ENCODE measurements at places on chromosomes 7 and 10.

GRCh38 chr10:77391605-77392235 lies 245.9 kb downstream of the KCNMA1 start:
- DNase-seq = peak; percentile 77

- DNase-seq = no peak
Observed at GRCh38 chr7:40749877-40750276, 615.1 kb downstream of the SUGCT start.

- no peak for DNase-seq
Observed at GRCh38 chr10:35480142-35480541, 125.0 kb upstream of the GJD4 start.

DNA sequence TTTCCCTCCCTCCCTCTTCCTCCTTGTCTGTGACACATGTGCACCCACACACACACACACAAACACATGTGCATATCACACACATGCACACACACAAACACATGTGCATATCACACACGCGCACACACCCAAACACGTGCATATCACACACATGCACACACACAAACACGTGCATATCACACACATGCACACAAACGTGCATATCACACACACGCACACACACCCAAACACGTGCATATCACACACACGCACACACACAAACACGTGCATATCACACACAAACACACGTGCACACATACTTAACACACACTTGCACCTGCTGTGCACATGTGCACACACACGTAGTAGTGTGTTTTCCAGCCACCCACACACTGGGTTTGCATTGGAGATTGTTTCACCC lies 29.4 kb upstream of the KNDC1 start:
- DNase-seq = no peak

- no peak for DNase-seq
Observed at GRCh38 chr7:31084226-31084625, 32.1 kb downstream of the ADCYAP1R1 start.

DNA sequence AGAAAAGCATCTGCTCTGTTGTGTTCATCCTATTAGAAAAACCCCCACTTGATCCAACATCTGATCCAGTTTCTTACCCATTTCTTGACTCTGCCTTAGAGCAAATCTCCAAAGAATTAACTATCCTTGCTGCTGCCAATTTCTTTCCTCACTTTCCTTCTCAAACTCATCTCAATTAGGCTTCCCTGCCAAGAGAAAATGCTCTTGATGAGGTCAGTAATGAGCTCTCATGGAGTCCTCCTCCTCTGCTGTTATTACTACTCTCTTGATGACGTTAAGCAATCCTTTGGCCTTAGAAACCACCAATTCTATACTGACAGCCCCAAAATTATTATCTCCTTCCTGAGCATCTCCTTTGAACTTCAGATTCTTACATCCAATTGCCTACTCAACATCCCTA lies 162.0 kb upstream of the FAM13C start:
- no peak for DNase-seq

DNA sequence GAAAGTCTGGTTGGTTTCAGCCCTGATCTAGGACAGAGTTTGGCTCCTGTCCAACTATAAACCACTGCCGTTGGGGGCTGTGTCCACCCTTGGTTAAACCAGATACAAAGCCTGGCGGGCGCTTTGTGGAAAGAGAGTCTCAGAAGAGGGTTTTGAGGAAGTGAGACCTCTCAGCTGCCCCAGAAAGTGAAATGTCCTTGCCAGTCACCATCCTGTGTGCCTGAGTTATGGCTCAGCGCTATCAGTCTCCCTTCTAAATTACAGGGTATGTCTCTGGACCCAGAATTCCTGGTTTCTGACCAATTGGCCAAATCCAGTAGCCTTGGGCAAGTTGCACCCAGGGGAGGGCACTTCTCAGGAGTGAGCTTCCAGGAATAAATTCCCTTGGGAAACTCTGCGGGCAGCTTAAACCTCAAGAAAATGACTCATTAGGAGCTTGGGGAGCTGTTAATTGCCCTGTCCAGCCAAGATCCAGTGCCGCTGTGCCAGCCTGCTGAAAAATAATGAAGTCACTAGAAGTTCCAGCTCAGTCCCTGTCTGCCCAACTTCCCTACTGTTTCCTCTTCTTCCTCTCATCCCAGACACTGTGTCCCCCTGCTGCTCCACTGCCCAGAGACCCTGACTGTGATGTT lies 66.7 kb upstream of the PDZD8 start:
- DNase-seq = peak; percentile 93

- DNase-seq = no peak
Observed at GRCh38 chr7:91771394-91771793, 109.1 kb downstream of the MTERF1 start.

DNA sequence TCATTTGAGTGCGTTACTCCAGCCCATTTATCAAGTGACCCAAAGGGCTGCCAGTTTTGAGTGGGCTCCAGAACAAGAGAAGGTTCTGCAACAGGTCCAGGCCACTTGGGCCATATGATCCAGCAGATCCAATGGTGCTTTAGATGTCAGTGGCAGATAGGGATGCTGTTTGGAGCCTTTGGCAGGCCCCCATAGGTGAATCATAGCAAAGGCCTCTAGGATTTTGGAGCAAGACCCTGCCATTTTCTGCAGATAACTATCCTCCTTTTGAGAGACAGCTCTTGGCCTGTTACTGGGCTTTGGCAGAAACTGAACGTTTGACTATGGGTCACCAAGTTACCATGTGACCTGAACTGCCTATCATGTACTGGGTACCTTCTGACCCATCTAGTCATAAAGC lies 358.8 kb upstream of the SEMA3C start:
- DNase-seq = no peak

DNA sequence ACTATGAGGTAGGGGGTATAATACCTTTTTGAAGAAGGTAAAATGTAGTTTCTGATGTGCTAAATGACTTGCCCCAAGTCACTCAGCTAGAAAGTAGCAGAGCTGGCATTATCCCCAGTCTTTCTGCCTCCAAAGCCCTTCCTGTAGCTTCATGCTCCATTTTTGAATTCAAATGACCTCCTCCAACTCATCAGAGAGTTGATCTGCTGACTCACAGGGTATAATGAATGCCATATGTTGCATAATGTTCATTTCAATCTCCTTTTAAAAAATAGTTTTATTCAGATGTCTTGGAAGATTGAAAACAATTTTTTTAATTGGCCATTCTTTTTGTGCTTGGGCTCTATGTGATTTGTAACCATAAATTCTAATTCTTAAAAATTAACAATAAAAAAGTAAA lies 272.8 kb upstream of the IMMP2L start:
- no peak for DNase-seq

GRCh38 chr7:29609162-29610037 lies 45.8 kb downstream of the PRR15 start:
- DNase-seq = peak; percentile 35

GRCh38 chr10:646118-646524 lies 43.3 kb downstream of the DIP2C start:
- no peak for DNase-seq

GRCh38 chr10:26737730-26738129 lies 40.2 kb downstream of the PDSS1 start:
- peak; percentile 15 for DNase-seq

DNA sequence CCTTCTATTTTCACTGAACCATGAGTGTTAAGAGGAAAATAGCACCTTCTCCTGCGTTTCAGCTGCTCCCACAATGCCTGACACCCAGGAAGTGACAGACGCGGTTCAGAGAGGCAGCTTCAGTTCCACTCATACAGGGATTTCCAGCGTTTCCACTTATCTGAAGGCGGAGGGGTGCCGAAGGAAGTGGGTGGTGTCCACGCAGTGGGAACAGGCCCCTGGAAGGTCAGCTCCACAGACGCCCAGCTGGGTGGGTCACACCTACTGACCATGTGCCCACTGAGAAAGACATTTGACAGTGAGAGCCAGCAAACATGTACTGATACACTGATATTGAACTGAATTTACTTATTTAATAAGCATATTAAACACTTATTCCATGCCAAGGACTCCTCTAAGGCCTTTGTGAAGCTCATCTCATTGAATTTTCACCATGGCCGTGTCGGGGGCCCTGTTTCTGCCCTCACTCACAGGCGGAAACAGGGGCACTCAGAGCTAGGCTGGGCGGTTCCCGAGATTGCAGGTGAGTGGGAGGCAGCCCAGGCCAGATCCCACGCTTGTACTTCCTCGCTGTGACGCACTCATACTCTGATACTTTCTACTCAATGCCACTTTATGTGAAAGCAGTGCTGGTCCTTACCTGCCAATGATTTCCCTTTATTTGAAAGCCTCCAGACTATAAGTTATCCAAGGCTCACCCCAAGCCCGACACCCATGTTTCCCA lies 96.8 kb downstream of the TCERG1L start:
- no peak for DNase-seq
